ENCODE measurements at places on chromosomes 7 and 10.
A peak's percentile ranks its signal among the peaks of the same experiment; 100 is the strongest.

DNA sequence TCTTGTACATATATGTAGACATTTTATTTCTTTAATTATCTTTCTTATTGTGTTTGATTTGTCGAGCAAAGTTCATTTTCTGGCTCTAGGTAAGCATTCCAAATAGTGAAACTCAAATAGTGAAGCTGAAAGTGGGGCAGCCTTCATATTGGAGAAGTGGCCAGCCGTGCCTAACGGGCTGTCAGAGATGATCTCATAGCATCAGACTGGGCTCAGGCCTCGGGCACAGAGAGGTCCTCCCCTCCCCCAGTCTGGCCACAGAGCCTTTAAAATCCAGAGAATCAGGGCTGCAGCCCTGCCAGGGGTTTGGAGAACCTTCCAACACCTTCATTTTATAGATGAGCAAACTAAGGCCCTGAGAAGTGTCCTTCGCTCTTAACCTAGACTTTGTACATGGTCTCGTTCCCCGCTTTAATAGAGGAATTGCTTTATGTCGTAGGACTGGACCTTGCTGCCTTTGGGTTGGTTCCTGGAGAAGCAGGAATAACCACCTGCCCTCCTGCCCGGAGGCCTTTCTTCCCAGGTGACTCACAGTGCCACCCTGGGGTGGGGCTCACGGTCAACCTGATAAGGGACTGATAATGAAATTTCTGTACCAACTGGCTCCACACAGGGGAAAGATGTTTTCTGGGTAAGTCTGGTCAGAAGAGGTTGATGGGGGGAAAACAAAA is 7.3 kb downstream of the TSPAN15 start:
- DNase-seq: no peak

- DNase-seq: no peak
Observed at GRCh38 chr7:91512958-91513357, 248.7 kb downstream of the FZD1 start.

GRCh38 chr10:128914681-128915080 is 552.4 kb upstream of the MGMT start:
- DNase-seq: no peak

GRCh38 chr10:116815641-116816415 is 33.5 kb upstream of the ENO4 start:
- no peak for DNase-seq

- no peak for DNase-seq
Observed at GRCh38 chr10:109838592-109839244, 84.6 kb downstream of the XPNPEP1 start.

DNA sequence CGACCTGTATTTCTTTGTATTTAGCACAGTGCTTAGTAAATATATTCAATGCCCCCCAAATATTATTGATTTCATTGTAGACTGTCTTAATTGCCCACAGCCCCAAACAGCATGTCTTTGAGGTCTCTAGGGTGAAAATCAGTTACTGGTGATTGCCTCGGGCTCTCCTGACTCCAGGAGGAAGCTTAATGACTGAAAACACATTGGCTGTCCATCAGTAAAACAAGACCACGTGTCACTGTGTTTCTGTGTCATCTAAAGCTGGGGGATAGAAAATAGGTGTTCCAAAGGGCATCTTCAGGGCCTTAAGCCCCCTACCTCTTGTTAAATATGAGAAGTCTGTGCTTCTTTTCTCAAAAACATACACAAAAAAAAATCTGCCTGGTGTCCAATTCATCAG is 67.9 kb downstream of the CACNA2D1 start:
- no peak for DNase-seq

DNA sequence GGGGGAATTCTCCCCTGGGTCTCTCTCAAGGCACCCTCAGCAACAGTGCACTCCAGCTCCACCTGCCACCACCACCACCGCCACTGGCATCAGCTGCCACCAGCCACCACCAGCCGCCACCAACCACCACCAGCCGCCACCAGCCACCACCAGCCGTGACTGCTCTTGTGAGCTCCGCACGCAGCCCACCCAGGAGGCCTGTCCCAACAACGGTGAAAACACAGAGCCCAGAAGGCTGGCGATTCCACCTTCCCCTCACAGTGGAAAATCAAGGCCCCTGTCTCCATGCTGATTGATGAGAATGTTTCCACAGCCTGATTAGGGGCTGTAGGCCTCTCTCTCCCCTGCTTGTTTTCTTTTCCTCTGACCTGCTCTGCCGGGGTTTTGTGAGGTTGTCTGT is 41.1 kb downstream of the COBL start:
- DNase-seq: no peak

- DNase-seq: no peak
Observed at GRCh38 chr10:110399106-110399964, 94.6 kb upstream of the SMNDC1 start.

GRCh38 chr10:99654390-99655175 is 4.7 kb upstream of the ENTPD7 start:
- DNase-seq: no peak

DNA sequence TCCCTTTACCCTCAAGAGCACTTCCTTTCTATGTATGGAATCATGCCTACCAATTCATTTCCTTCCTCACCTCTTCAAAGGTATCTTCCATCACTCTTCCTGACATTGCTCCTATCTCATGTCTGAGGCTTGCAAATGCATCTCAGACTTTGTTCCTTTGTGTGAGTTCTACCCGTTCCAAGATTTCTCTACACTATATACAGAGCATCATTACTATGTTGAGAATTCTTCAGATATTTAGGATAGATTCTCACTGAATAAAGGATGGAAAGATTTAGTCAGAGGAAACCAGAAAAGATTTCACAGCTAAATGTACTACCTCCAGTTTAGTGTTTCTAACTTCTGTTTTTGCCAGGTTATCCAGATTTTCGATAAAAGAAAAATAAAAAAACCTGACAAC is 462.7 kb downstream of the PHTF2 start:
- DNase-seq: no peak

GRCh38 chr10:120429395-120429794 is 27.6 kb upstream of the PLPP4 start:
- DNase-seq: no peak

DNA sequence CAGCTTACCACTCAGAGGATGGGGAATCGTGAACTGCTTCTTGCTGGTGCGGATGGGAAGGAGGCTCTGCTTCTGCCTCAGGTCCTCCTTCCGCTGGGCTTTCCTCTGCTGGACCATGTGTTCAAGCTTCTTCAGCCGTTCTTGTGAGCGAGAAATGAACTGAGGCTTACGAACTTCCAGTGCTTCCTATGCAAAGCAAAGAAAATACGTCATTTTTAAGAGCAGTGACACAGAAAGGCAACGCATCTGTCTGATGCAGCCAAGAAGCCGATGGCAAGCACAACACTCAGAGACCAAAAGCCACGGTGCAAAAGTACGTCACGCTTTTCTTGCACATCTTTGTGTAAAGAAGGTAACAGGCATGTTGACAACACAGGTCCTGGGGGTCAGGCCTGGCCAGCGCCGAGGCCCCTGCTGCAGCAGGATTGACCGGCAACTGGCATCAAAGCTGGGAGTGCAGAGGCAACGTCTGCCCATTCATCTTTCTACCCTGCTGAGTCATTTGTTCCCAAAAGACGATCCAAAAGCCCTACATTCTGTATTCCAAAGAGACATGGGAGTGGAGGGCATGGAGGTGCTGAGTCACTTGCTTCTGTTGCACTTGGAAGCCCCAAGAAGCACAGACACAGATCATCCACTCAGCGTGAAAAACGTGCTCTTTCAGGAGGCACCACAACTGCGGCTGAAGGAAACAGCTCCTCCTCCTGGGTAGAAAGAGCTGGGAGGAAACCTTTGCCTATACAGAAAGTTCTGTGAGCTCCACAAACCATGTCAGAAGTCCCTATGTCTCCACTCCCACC is 71.0 kb upstream of the ADAM12 start:
- DNase-seq: no peak

- no peak for DNase-seq
Observed at GRCh38 chr7:151483711-151483983, 36.0 kb downstream of the RHEB start.

- no peak for DNase-seq
Observed at GRCh38 chr10:114041166-114041565, 2.5 kb upstream of the ADRB1 start.

DNA sequence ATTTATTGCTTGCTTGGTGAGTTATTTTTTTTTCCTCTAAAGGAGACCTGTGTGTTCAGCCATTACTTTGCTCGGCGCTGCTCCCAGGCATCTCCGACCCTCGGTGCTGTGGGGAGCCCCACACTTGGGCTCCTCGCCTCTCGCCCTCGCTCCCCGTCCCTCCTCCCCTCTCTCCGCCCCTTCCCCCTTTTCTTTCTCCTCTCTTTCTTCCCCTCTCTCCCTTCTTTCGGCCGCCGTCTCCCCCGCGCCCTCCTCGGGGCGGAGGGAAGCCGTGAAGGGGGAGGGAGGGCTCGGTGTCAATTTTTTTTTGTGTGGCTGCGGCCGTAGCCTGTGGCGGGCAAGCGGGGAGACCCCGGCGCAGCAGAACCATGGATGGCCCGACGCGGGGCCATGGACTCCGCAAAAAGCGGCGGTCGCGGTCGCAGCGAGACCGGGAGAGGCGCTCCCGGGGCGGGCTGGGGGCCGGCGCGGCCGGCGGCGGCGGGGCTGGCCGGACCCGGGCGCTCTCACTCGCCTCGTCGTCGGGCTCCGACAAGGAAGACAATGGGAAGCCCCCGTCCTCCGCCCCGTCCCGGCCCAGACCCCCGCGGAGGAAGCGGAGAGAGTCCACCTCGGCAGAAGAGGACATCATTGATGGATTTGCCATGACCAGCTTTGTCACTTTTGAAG is 1.1 kb downstream of the AUTS2 start:
- no peak for DNase-seq

GRCh38 chr7:141238596-141239243 is 164.9 kb downstream of the TMEM178B start:
- no peak for DNase-seq

DNA sequence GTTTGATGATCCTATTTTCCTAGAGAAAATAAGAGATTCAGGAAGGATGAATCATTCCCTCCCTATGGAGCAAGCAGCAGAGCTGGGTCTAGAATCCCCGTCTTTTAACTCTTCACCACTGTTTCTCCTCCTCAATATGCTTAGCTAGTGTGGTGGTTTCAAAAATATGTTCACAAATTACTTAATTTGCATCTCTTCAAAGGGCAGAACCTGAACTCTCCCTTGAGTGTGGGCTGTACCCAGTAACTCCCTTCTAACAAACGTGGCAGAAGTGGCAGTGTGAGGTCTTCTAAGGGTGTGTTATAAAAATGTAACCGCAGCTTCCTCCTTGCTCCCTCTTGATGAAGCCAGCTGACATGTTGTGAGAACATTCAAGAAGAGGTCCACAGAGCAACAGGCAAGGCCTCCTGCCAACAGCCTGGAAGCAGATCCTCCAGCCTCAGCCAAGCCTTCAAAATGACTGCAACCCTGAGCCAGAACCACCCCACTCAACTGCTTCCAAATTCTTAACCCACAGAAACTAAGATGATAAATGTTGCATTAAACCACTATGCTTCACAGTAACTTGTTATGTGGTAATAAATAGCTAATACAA is 36.6 kb downstream of the SRPK2 start:
- peak; percentile 54 for DNase-seq

- no peak for DNase-seq
Observed at GRCh38 chr7:22061775-22062174, 116.1 kb upstream of the CDCA7L start.

- no peak for DNase-seq
Observed at GRCh38 chr7:43136064-43136463, 23.6 kb downstream of the HECW1 start.

DNA sequence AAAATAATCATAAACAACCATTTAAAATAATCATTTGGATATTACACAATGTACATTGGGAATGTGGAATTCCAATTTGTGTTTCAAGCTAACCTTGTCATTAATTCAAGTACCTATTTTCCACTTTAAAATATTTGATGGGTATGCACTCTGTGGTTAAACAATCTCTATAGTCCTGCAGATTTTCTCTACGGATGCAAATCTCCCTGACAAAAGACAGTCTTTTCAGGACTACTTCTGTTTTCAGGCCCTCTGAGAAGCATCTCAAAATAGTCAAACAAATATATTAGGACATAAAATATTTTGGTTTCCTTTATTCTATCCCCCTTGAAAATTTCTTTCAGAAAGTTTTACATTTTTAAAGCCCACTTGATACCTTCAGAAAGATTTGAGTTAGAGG is 735.6 kb upstream of the MBL2 start:
- no peak for DNase-seq

GRCh38 chr10:71526653-71527052 is 129.9 kb downstream of the CDH23 start:
- DNase-seq: no peak

DNA sequence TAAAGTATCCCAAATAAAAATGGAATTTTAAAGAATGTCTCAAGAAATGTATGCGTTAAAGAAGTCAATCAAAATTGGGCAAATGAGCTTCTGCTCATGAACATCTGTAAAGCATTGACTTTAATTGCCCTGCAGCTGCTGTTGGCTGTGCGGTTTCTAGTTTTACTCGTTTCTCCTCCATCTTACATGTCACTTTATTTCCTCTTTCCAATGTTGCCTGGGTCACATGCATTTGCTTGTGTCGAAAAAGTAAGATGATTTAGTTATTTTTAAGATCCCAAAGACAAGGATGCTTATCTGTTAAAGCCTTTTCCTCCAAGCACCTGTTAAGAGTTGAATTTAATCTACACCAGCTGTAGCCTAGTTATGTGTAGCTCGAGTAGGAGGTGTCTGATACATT is 310.4 kb downstream of the EXOC4 start:
- DNase-seq: no peak

- DNase-seq: no peak
Observed at GRCh38 chr7:70907259-70908247, 224.4 kb upstream of the GALNT17 start.

- no peak for DNase-seq
Observed at GRCh38 chr7:148584154-148584827, 6.3 kb upstream of the C7orf33 start.

DNA sequence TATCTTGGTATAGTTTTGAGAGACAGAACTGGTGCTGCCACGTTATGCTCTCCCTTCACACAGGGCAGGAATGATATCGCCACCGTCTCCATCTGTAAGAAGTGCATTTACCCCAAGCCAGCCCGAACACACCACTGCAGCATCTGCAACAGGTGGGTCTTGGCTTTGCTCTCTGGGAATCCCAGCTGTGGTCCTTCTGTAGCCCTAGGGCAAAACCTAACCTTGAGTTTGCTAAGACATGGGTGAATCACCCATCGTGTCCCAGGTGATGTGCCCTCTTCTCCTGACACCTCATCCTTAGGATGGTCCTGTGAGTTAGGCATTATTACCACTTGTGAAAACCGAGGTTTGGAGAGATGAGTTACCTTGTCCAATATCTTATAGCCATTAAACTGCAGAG is 6.4 kb downstream of the ZDHHC16 start:
- no peak for DNase-seq

- DNase-seq: peak; percentile 24
Observed at GRCh38 chr10:110643653-110644597, at the start of gene RBM20. TSS of gene RBM20 (plus strand) at chr10:110644336. CDS start at chr10:110644455, 119 bp downstream.

- no peak for DNase-seq
Observed at GRCh38 chr7:107599262-107599661, 19.2 kb downstream of the BCAP29 start.
